ENCODE measurements at places on chromosomes 2 and 18. TPM values are rescaled to one million over a fixed set of nuclear protein-coding genes. Genes with fewer than 3 reads are reported as not detected.

Gene PLB1
- total RNA-seq: 1.1 TPM

Gene RTKN
- total RNA-seq: 17.6 TPM

Gene ABCG8
- not detected for total RNA-seq

Gene REG3G
- total RNA-seq: not detected

Gene LINC00305
- not detected for total RNA-seq

Gene CPLX4
- total RNA-seq: not detected

Gene COL3A1
- total RNA-seq: 14,422 TPM

Gene MFSD2B
- total RNA-seq: not detected

Gene SH3BP4
- total RNA-seq: 15.4 TPM

Gene MEIS1
- total RNA-seq: 45.0 TPM

Gene LIMS3
- total RNA-seq: 3.6 TPM

Gene SMCHD1
- 82.2 TPM for total RNA-seq

Gene ARHGAP15
- not detected for total RNA-seq

Gene SERPINB3
- not detected for total RNA-seq

Gene MTCL1
- total RNA-seq: 28.5 TPM

Gene NETO1
- 0.74 TPM for total RNA-seq

Gene LCT
- not detected for total RNA-seq

Gene ARHGAP25
- total RNA-seq: 0.30 TPM

Gene CPS1
- total RNA-seq: 8.5 TPM

Gene CDK5R2
- 0.05 TPM for total RNA-seq

Gene SLC23A3
- total RNA-seq: 0.89 TPM

Gene CCDC138
- total RNA-seq: 4.8 TPM

Gene NFE2L2
- total RNA-seq: 83.1 TPM

Gene EMILIN1
- 394 TPM for total RNA-seq

Gene FTCDNL1
- total RNA-seq: 1.5 TPM

Gene DAW1
- 0.59 TPM for total RNA-seq

Gene LYPD6B
- 2.1 TPM for total RNA-seq

Gene SLC14A1
- total RNA-seq: 135 TPM

Gene DCDC2C
- total RNA-seq: not detected

Gene CIB4
- total RNA-seq: not detected

Gene MAP3K20
- total RNA-seq: 70.0 TPM

Gene ZNF396
- 0.65 TPM for total RNA-seq

Gene PDE11A
- total RNA-seq: 0.30 TPM

Gene AMER3
- total RNA-seq: not detected

Gene STARD6
- not detected for total RNA-seq

Gene HOXD3
- total RNA-seq: 2.4 TPM

Gene MC5R
- not detected for total RNA-seq

Gene C2orf72
- total RNA-seq: 1.1 TPM

Gene NXPH2
- not detected for total RNA-seq

Gene DUSP2
- 4.2 TPM for total RNA-seq

Gene HOXD1
- total RNA-seq: not detected

Gene SGPP2
- total RNA-seq: not detected

Gene WDR7
- total RNA-seq: 21.1 TPM

Gene WDFY1
- total RNA-seq: 128 TPM

Gene RAPGEF4
- 2.7 TPM for total RNA-seq

Gene CHRNG
- not detected for total RNA-seq

Gene STEAP3
- total RNA-seq: 30.7 TPM

Gene FKBP7
- total RNA-seq: 116 TPM

Gene CNTNAP5
- total RNA-seq: not detected

Gene GKN1
- total RNA-seq: not detected

Gene SERPINE2
- 2,341 TPM for total RNA-seq

Gene CABYR
- 4.5 TPM for total RNA-seq

Gene RPRM
- not detected for total RNA-seq

Gene CCBE1
- total RNA-seq: 0.59 TPM

Data from smooth muscle cell of the umbilical artery (primary cell).